Activated naive CD4-positive, alpha-beta T cell treated with anti-CD3 and anti-CD28 coated beads, Interleukin-2, amount 10 ng/mL, durations not matched to agents 7 days and 5 days (primary cell): ENCODE measurements at places on chromosomes 5 and 9.

GRCh38 chr5:95864456-95864855 lies 41.9 kb upstream of the GLRX start:
- no peak for DNase-seq

- DNase-seq: no peak
Measured at GRCh38 chr9:92608241-92608908, 61.6 kb downstream of the IPPK start.

GRCh38 chr5:78766412-78766762 lies 117.8 kb upstream of the LHFPL2 start:
- no peak for DNase-seq

DNA sequence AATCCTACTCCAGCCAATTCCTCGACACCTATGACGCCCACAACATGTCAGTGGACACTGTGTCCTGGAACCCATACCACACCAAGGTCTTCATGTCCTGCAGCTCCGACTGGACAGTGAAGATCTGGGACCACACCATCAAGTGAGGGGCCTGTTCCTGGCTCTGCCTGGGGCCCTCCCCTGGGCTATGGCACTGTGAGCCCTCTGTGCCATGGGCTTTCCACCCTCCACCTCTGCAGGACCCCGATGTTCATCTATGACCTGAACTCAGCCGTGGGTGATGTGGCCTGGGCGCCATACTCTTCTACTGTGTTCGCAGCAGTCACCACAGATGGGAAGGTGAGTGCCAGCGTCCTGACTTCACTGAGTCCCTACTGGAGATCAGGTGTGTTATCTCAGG lies 8.4 kb downstream of the ENHO start:
- DNase-seq: no peak

- no peak for DNase-seq
Measured at GRCh38 chr5:10832987-10833386, 72.0 kb upstream of the DAP start.

DNA sequence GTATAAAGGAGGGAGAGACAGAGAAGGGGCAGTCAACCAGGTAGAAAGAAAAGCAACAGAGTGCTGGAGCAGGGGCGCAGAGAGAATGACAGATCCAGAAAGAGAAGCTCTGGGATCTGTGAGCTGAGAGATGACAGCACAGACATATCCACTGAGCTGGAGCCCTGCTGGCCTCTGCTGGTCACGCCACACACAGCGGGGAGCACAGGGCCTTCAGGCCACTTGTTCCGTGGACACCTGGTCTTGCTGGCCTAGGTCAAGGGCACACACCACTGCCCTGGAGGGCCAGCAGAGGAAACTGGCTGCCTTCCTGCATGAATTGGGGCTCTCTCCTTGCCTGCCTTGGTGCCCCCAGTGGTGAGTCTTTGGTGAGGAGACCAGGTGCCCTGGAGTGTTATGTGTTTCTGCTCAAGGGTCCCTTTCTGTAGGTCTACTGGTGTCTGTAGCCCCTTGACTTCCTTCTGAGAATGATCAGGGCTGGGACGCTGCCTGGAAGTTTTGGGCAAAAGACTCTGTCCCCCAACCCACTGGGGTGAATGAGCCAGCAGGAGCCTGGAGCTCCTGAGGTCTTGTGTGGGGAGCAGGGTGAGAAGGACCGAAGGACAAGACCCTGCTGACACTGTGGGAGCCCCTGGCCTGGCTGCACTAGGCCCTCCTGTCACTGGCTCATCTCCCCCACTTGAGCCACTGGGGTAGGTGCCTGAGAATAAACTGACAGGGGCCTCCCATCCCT lies 59.2 kb upstream of the ADAMTS2 start:
- DNase-seq: no peak

GRCh38 chr5:172474293-172474692 lies 20.0 kb upstream of the SH3PXD2B start:
- DNase-seq: no peak

DNA sequence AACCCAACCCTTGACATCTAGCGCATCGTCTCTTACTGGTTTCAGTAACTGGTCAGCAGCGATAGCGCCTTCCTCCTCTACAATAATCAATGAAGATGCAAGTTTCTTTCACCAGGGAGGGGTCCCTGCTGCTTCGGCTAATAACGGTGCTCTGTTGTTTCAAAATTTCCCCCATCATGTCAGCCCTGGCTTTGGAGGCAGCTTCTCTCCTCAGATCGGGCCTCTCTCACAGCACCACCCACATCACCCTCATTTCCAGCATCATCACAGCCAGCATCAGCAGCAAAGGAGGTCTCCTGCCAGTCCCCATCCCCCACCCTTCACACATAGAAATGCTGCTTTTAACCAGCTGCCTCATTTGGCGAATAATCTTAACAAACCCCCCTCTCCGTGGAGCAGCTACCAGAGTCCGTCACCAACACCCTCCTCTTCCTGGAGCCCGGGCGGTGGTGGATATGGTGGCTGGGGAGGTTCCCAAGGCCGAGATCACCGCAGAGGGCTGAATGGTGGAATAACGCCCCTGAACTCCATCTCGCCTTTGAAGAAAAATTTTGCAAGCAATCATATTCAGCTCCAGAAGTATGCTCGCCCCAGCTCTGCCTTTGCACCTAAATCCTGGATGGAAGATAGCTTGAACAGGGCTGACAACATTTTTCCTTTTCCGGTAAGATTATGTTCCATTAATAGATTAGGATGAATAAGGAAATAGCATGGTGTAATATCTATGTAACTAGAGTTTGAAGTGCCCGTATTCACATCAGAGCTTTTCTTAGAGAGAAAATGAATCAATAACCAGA lies 2.2 kb downstream of the CPEB4 start:
- no peak for DNase-seq
